ENCODE measurements at places on chromosomes 11 and 22. TPM values are rescaled to one million over a fixed set of nuclear protein-coding genes. Genes with fewer than 3 reads are reported as not detected.
A peak's percentile ranks its signal among the peaks of the same experiment; 100 is the strongest.

DNA sequence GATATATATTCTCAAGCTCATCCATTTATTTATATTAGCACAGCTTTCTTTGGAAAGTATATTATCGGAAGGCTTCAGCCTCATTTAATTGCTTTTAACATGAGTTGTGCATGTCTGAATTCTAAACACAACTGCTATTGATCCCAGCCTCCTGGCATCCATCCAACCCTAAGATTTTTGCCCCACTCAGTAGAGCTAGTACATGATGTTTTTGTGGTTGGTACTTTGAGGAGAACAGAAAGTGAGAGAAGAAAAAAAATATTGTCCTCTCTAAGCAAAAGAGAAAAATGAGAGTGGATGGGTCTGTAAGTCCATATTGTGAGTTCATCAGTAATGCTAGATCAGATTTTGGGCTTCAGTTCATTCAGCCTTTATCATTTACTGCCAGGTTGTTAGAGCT lies 198.7 kb downstream of the DDX10 start:
- no peak for DNase-seq

SLC5A1 gene
- polyA plus RNA-seq, result 0.51 TPM

GRCh38 chr22:38465673-38466490 lies 2.0 kb upstream of the KDELR3 start:
- no peak for DNase-seq

- DNase-seq, result peak; percentile 34
Measured at GRCh38 chr11:8192016-8192895, 23.4 kb upstream of the RIC3 start.

GRCh38 chr11:61851113-61851899 lies 23.2 kb downstream of the FADS2 start:
- DNase-seq, result no peak

- DNase-seq, result no peak
Measured at GRCh38 chr22:49329636-49330035, 498.0 kb downstream of the BRD1 start.

- no peak for DNase-seq
Measured at GRCh38 chr11:61553373-61554171, 27.3 kb downstream of the SYT7 start.

- no peak for DNase-seq
Measured at GRCh38 chr11:73493956-73494598, 103.8 kb downstream of the FAM168A start.

- DNase-seq, result no peak
Measured at GRCh38 chr11:77130763-77131513, 2.9 kb downstream of the MYO7A start.

MAPK12 gene
- polyA plus RNA-seq, result 13.8 TPM

DNA sequence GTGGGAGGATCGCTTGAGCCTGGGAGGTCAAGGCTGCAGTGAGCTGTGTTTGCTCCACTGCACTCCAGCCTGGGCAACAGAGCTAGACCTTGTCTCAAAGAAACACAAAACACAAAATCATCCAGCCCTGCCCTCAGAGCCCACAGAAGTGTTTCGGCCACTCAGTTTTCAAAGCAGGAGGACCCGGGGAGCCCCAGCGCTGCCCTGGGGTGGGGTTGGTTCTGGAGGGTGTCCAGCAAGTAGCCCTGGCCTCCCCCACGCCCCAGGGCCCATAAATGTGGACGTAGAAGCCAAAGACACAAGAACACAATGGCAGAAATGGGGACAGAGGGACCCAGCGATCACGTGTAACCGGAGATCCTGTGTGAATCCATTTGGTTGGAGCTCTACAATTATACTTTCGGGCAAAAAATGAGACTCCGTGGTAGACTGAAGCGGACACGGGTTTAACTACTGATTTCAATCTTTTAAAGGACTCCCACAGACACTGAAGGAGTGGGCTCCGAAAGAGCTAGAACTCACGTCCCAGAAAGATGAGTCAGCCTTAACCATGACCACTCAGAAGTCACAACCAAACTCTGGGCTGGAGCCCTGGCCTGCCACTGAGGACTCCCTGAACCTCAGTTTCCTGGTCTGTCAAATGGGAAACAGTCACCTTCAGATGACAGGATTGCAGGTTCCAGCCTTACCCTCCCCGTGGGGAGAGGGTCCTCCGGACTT lies 9.0 kb upstream of the CYTH4 start:
- no peak for DNase-seq

CCDC116 gene
- polyA plus RNA-seq, result 1.2 TPM

GRCh38 chr11:69636512-69637197 lies 4.3 kb upstream of the CCND1 start:
- no peak for DNase-seq

MS4A7 gene
- polyA plus RNA-seq, result 5.7 TPM

DNA sequence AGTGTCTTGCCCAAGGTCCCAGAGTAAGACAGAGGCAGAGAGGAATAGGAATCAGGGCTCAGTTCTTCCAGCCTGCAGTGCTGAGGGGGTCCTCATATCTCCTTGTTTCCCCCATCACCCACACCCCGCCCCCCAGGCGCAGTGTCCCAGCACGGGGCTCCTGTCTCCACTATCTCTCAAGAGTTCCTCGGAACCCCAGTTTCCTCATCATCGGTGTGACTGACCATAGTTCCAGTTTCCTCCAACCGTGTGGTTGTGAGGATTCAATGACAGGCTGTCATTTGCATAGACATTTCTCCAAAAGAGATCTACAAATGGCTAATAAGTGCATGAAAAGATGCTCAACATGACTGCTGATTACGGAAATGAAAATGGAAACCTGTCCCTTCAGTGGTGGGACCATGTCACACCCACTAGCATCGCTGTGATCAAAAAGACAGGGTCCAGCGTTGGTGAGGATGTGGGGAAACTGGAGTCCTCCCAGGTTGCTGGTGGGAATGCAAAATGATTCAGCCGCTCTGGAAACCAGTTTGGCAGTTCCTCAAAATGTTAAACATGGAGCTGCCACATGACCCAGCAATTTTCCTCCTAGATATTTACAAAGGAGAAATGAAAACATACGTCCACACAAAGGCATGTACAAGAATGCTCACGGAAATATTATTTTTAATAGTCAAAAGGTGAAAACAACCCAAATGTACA lies 31.8 kb upstream of the PDGFB start:
- DNase-seq, result no peak

All from left renal cortex interstitium (tissue), 4 donors.